ENCODE measurements at places on chromosomes 11 and 22.

- no peak for DNase-seq
These were observed 111.3 kb upstream of the PAX6 start for GRCh38 chr11:31922450-31922849.

DNA sequence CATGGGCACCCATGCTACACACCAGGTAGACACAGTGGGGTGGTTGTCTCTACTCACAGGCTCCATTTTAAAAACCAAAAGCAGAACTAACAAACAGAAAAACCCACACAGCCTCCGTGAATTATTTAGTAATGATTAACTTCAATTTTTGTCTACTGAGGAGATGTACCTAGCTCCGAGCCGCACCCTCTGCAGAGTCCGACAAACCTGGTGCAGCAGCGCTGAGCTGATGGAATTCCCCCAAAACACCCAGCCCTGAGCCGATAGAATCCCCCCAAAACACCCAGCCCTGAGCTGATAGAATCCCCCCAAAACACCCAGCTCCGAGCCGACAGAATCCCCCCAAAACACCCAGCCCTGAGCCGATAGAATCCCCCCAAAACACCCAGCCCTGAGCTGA lies 927.0 kb downstream of the BRD1 start:
- DNase-seq = no peak

GRCh38 chr11:72589802-72590761 lies 84.1 kb downstream of the PDE2A start:
- peak; percentile 56 for DNase-seq

DNA sequence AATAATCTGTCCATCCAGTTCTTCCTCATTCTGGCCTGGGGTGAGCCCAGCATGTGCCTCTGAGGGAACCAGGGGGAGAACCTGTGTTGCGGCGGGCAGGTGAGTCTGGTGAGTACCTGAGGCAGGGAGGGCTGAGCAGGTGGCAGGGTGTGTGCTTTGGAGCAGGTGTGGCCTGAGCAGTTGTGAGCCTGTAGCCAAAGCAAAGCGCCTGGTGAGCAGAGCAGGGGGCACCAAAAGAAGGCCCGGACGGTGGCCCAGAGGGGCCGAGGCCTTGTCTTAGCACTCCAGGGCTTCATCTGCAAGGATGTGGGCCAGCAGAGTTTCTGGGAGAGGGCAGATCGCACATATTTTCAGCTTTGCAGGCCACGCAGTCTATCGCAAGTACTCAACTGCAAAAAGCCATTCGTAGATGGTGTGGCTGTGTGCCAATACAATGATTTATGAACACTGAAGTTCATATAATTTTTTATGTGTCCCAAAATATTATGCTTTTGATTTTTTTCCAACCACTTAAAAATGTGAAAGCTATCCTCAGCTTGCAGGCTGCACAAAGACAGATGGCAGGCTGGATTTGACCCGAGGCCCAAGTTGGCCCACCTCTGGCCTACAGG lies 8.7 kb downstream of the GLB1L2 start:
- no peak for DNase-seq

GRCh38 chr22:46976598-46976997 lies 214.1 kb downstream of the TBC1D22A start:
- DNase-seq = no peak

- no peak for DNase-seq
These were observed 4.4 kb downstream of the EP300 start for GRCh38 chr22:41096841-41097240.

GRCh38 chr22:23470811-23471389 lies 109.2 kb downstream of the IGLL1 start:
- no peak for DNase-seq

GRCh38 chr11:32549611-32550187 lies 33.9 kb upstream of the EIF3M start:
- DNase-seq = no peak

DNA sequence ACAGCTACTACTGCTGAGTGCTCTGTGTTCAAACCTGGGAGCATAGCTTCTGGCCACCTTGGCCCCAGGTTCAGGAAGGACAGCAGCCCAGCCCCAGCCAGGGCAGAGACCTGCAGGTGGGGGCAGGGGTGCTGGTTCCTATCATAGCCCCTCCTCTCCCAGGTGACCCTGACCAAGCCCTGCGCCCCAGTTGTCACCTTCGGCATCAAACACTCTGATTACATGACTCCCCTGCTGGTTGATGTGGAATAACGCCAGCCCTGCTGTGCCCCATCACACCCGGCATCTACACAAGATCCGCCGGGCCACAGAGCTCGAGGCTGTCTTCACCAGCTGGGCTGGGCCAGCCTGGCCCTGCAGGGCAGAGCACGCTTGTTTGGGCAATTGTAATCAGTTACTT lies 6.9 kb downstream of the SCGB1C1 start:
- no peak for DNase-seq

DNA sequence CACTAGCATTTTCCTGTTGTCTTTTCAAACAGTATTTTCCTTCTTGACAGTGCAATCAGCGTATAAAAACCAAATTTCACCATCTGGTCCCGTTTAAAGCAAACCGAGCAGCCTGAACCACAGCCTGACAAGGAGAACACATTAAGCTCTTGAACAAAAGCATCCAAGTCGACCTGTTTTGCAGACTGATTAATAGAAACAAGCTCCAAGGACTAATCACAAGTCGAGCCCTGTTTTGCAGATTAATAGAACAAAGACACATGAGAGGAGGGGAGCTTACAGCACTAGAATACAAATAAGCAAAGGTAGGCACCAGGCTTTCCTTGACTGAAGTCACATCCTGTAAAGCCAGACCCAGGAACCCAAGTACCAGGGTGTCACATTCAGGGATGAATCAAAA lies 104.8 kb downstream of the MPPED2 start:
- DNase-seq = no peak

DNA sequence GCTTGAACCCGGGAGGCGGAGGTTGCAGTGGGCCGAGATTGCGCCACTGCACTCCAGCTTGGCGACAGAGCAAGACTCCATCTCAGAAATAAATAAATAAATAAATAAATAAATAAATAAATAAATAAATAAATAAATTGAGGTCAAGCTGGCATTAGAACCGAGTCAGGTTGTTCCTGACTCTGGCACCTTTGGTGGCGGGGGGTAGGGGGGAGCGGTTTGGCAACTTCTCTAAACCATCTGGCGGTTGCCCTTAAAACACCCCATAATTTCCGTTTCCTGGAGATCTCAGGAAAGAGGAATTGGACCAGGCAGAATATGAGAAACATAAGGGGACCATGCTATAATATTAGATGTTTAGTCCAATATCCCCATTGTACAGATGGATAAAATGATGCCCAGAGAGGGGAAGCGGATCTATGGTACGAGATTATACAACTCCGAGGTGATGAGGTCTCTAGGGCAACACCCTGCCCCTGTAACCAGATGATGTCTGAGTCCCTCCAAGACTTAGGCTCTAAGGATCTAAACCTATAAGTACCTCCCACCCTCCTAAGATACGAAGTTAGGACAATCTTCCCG lies 785 bp downstream of the CLPB start:
- peak; percentile 33 for DNase-seq

Data from RPMI8226 (cell line).